ENCODE measurements at places on chromosomes 5 and 9.

- DNase-seq, result no peak
Measured at GRCh38 chr5:4244306-4244705, 648.7 kb downstream of the IRX1 start.

GRCh38 chr5:160054831-160055230, 45.9 kb downstream of the TTC1 start:
- DNase-seq, result no peak

- DNase-seq, result no peak
Measured at GRCh38 chr5:138568061-138568824, 7.0 kb downstream of the HSPA9 start.

DNA sequence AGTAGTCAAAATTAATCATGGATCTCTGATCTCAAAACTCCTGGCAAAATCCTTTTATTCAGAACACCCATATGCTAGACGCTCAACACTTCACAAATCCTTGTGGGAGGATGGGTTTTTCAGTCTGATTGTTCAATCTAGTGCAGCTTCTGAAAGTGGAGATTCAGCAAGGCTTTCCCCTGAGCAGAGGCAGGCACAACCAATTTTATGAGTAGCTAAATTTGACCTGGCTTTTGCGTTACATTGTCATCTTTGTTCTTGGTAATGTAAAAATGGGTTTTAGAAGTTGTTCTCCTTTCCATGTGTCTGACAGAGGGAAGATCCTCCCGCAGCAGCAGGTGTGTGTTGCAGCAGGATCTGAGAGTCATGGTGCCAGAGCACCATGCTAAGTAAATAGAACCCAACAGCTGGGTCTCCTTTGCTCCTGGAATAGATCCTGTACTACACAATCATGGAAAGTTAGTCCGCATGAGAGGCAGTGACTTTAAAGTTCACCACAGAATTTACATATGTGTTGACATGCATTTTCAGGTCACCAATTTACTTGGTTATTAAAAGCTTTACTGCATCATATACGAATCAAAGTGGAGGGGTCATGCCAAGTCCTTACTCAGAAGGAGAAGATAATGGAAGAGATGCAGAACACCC, 70.1 kb upstream of the MEF2C start:
- DNase-seq, result peak; percentile 20

DNA sequence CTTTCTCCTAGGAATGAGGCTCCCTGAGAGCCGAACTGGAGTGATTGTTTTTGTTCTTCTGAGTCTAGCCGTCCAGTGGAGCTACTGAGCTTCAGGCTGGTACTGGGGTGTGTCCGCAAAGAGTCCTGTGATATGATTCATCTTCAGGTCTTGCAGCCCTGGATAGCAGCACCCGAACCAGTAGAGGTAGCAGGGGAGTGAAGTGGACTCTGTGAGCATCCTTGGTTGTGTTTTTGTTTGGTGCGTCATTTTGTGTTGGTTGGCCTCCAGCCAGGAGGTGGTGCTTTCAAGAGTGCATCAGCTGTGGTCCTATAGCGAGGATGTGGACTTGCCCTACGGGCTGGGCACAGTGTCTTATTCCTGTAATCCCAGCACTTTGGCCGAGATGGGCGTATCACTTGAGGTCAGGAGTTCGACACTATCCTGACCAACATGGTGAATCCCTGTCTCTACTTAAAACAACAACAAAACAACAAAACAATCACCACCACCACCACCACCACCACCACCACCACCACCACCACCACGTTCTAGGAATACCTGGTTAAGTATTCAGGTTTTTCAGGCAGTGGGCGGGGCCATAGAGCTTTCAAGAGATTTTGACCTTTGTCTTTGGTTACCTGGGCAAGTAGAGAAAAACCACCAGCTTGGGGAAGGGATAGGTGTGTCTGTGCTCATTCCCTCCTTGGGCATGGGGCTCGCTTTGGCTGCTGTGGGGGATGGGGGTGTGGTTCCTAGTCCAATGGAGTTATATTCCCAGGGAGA, 154.0 kb downstream of the WDR70 start:
- no peak for DNase-seq

DNA sequence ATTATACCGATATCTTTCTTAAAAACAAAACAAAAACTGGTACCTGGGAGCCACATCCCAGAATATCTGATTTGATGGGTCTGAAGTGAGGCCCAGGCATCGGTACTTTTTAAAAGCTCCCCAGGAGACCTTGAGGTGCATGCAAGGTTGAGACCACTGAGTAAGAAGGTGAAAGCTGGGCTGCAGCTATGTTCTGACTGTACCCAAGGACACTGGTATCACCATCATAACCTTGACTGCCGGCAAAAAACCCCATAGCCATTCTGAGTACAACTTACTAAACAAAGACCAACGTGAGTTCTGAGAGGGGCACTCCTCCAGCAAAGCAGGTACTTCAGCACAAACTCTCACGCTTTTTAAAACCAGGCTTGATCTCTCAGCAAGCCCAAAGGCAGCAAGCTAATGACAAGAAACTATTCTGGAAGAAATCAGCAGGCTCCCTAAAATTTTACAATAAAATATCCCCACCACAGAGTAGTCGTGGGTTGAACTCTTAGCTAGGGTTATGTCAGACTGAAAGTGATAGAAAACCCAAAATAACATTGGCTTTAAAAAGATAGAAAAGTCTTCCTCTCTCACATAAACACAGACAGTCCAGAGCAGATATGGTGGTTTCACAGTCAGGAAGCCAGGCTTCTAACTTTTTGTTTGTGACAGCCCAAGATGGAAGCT, 263.9 kb downstream of the SAXO1 start:
- DNase-seq, result no peak

- DNase-seq, result no peak
Measured at GRCh38 chr5:144566747-144567420, 396.2 kb downstream of the KCTD16 start.

DNA sequence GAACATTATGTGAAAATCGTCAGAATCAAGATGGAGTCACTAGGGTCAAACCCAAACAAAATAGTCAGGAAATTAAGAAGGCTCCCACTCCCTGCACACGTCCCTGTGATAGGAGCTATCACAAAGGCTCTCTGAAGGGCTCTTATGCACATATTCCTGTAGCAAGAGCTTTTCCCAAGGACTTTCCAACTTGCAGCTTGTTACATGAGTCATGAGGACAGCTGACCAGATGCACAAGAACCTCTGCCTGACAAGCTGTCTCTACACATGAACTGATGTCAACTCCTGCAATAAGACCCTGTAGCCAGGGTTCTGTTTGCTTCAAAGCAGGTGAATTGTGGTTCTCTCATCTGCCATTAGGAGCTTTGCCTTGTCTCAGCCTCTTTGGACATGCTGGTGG, 122.4 kb downstream of the OLFM1 start:
- DNase-seq, result no peak

- no peak for DNase-seq
Measured at GRCh38 chr9:17425384-17425783, 153.5 kb upstream of the SH3GL2 start.

GRCh38 chr9:33082538-33083326, 6.3 kb upstream of the SMU1 start:
- no peak for DNase-seq

GRCh38 chr9:134897584-134898170, 17.1 kb downstream of the FCN2 start:
- no peak for DNase-seq

- DNase-seq, result no peak
Measured at GRCh38 chr5:127326976-127327755, 36.6 kb downstream of the MEGF10 start.
